ENCODE measurements at places on chromosomes 11 and 22.
A peak's percentile ranks its signal among the peaks of the same experiment; 100 is the strongest.

DNA sequence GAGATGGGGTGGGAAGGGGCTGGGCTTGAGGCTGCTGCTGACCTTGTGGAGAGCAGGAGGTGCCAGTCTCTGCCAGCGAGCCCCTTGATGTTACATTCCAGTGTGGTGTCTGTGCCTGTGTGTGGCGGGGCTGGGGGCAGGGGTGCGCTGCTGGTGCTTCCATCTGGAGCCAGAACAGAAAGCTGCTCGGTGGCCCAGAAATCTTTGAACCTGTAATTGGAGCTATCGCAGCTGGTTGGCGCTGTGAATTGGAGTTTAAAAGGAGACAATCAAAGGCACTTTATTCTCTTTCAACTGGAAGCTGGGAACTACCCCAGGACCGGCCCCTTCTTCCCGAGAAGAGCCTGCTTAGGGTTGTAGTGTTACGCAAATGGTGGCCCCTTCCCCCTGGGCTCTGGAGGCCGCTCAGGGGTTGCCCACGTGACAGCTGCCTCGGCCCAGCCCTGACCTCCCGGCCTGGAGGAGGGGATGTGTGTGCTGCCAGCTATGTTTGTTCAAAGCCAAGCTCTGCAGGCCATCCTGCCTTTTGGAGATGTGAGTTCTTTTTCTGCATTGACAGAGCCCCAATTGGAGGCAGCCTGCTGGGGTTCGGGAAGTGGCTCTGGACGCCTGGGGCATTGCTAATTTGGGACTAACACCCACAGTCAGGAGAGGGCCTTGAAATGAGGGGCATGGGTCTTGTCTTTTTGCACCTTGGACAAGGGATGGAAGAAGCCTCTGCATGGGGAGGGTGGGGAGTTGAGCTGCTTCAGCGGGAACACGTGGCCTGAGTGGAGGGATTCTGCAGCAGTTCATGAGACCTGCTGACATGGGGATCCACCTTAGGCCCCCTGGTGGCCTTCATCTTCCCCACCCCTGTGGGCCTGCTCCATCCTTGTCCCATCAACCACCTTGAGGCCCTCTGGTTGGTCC lies 14.0 kb upstream of the ARSA start:
- DNase-seq: no peak

- DNase-seq: peak; percentile 69
Measured at GRCh38 chr11:10208131-10208575, 85.9 kb downstream of the SBF2 start.

GRCh38 chr22:42301742-42302102 lies 31.3 kb upstream of the TCF20 start:
- no peak for DNase-seq

DNA sequence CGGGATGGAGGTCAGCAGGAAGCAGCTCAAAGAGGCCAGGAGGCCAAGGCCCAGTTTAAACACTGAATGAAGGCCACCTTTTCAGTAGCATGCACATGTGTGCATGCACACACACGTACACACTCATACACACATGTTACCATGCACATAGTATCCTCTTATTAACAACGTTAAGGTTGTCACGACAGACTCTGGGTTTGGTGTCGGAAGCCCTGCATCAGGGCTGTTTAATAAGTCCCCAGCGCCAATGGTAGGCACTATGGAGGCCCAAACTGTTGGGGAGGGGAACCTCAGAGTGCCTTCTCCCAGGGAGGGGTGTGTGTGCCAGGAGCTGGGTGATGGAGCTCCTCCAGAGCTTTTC lies 39.5 kb upstream of the ADA2 start:
- DNase-seq: no peak

DNA sequence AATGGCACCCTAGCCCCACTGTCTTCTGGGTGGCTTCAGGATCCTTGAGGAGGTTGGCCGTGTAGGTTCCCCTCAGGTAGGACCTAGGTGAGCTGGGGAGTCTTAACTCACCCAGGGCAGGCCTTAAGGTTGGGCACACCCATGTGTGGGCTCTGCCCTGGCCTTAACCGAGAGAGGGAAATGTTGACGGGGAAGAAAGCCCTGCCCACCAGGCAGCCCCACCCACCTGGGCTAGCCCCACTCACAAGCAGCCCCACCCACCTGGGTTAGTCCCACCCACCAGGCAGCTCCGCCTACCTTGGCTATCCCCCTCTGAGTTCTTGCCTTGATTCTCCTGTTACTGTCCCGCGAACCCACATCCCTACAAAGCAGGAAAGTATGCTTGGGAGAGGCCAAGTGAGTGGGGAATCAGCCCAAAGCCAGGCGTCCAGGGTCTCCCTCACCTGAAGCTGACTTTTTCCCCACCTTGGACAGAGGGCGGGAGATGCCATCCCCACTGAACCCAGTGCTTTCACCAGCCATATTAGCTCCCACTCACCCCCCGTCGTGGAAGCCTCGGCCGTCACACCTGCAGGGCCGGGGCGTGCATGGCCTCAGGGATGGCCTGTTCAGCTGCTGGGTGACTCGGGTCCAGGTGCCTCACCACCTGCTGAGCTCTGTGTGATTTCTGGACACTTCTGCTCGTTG lies at the start of gene MYEOV:
TSS of gene MYEOV (plus strand) at position 337 of the 687 bp plus-strand sequence. CDS start 1,200 bp downstream, outside the sequence.
- peak; percentile 28 for DNase-seq

- no peak for DNase-seq
Measured at GRCh38 chr11:117502015-117502778, 174.5 kb downstream of the CEP164 start.

DNA sequence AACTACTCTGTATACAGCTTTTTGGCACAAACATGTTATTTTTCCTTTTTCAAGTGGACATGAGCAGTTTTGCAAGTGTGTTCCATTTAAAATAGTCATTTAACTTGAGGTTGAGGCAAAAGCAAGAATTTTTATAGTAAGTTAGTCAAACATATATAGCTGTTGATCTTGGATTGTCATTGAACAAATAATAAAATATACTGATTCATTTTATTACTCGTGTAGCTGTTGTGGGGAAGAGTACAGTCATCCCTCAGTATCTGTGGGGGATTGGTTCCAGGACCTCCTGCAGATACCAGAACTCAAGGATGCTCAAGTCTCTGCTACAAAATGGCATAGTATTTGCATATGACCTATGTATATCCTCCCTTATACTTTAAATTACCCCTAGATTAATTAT lies 45.3 kb downstream of the EXT2 start:
- DNase-seq: no peak

DNA sequence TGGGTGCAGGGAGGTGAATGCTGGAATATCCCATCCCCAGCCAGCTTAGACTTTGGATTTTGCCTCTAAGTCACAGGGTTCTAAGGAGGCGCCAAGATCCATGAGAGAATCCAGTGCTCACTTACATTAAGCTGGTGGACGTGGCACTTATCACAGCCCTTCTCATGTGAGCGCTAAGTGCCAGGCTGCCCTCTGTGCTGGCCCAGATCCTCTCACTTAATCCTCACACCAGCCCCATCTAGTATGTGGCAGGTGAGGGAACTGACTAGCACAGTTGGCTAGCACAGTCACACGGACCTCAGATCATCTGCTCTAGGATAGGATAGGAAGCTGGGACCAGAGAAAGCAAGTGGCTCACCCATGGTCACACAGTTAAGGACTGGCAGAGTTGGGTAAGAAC lies 3.6 kb downstream of the HMOX1 start:
- DNase-seq: no peak

GRCh38 chr11:118658429-118659313 lies 20.8 kb downstream of the TREH start:
- DNase-seq: no peak

DNA sequence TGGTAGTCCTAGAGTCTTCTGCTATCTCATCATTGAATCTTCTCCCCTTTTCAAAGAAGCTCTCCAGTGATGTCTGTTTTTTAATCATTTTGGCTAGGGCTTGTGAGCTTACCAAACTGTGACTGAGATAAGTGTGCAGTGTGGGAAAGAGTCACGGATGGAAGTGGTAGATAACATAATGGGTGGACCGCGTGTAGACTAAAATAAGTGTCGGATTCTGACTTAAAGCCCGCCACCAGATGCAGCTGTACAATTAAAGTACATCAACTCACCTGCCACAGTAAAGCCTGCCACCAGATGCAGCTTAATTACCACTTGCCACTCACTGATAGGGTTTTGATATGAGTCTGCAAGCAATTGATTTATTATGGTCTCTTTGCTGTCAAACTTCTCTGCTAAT lies 581.5 kb downstream of the LRRC4C start:
- no peak for DNase-seq

DNA sequence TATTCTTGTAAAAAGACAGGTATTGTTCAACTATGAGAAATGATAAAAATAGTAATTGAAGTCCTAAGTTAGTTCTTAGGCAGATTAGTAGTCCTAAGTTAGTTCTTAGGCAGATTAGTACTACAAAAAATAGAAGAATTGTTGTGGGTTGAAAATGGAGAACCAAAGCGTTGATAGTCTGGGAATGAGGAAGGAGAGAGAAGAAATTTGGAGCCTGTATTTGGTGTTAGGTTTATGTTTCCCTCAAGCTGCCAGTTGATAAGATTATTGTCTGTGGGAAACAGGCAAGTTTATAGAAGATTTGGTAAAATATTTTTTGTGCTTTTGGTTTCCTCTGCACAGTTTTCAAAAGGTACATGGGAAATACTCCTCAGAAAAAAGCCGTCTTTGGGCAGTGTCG lies 3.6 kb downstream of the BCO2 start:
- no peak for DNase-seq

DNA sequence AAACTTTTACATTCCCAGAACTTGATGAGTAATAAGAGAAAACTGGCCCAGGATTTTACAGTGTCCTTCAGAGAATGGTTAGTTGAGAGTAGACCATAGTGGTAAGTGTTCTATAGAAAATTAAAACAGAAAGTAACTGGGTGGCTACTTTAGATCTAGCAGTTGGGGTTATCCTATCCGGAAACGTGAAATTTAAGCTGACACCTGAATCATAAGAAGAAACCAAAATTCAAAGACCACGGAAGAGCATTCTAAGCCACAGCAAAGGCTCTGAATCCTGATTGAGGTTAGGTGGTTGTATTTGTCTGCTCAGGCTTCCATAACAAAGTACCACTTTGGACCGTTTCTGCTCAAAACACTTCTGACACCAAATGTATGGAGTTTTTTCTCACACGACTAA lies 34.0 kb downstream of the TTC17 start:
- no peak for DNase-seq

GRCh38 chr11:96062134-96062533 lies 138.2 kb upstream of the MTMR2 start:
- peak; percentile 41 for DNase-seq

DNA sequence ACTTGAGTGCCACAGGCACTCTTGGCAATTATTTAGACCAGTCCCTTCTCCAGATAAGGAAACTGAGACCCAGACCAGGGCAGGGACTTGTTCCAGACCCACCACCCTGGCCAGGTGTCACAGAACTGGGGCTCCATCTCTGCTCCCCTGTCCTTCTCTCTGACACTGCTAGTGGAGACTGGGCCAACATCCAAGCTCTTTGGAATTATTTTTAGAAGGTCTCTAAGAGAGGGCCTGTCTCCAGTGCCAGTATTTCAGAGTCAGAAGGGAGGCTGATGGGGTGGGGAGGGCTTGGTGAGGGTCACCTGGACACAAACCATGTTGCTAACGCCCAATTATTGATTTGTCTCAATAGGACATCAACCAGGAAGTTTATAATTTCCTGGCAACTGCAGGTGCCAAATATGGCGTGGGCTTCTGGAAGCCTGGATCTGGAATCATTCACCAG lies 32.7 kb downstream of the POLR3H start:
- no peak for DNase-seq

- DNase-seq: no peak
Measured at GRCh38 chr11:98836156-98836555, 184.6 kb upstream of the CNTN5 start.

DNA sequence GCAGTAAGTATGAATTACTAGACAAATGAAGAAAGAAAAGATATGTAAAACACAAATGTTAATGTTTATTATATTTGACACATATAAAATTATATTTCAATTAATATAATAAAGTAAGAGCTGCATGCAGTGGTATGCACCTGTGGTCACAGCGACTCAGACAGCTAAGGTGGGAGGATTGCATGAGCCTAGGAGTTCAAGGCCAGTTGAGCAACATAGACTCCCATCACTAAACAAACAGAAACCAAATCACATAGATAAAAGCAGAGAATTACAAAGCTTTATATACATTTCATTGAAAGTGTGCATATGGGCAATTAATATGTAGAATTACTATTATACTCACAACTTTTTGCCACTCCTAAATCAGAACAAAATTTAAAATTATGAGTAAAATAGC lies 70.0 kb upstream of the HTATIP2 start:
- no peak for DNase-seq

DNA sequence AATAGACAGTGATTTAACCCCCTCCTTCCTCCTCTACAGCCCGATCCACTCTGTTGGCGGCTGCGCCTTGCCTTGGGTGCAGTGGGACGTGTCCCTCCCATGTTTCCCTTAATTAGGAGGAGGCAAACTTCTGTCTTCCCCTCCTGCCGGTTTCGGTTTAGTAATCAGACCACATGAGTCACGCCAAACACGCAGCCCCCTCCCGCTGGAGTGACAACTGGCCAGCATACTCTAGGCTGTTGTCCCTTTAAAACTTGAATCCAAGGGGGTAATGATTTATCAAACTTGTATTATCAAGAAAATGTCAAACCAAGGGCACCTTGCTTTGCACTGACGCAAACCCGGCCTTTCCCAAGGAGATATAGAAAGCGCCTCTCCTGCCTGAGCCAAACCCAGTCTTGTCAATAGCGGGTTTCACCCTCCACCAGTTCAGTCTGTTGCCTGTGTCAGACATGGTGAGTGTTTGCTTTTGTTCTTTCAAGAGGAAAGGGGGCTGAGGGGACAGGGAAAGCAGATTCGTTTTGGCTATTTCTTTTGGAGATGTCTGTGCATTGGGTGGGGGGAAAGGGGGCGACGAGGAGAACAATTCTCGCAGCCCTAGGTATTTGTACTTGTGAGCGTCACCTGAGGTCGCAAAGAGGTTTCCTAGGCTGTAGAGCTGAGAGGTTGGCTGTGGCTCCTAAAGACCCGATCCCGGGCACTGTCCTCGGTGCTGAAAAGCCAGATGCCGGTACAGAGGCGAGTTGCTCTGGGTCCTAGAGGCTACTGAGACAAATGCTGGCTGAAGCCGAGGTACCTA lies at the start of gene SLC6A5:
TSS of gene SLC6A5 (plus strand) at position 388 of the 799 bp plus-strand sequence. CDS start at position 453, 65 bp downstream.
- DNase-seq: no peak

GRCh38 chr11:114296605-114297372 lies 590 bp downstream of the NNMT start:
- no peak for DNase-seq

DNA sequence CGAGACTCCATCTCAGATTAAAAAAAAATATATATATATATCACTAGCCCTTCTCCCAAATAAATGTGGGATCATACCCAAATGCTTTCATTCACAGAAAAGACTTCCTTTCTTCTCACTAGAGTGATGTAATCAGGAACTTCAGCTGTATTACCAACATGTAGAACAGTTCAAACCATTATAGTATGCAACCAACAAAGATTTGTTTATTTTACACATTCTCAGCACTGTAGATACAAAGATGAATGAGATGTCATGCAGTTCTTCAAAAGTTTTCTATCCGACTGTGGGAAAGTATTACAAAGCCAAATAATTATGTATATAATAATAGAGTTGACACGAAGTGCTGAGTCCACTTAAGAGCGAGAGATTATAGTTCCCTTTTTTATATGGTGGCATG lies 22.2 kb upstream of the ZNF143 start:
- DNase-seq: no peak
